ENCODE measurements at places on chromosomes 16 and 17. TPM values are rescaled to one million over a fixed set of nuclear protein-coding genes. Genes with fewer than 3 reads are reported as not detected.

The ATP2C2 gene
- 48.9 TPM for total RNA-seq

The DPEP3 gene
- not detected for total RNA-seq

GRCh38 chr16:53968454-53968853 is 264.5 kb downstream of the FTO start:
- DNase-seq = no peak

DNA sequence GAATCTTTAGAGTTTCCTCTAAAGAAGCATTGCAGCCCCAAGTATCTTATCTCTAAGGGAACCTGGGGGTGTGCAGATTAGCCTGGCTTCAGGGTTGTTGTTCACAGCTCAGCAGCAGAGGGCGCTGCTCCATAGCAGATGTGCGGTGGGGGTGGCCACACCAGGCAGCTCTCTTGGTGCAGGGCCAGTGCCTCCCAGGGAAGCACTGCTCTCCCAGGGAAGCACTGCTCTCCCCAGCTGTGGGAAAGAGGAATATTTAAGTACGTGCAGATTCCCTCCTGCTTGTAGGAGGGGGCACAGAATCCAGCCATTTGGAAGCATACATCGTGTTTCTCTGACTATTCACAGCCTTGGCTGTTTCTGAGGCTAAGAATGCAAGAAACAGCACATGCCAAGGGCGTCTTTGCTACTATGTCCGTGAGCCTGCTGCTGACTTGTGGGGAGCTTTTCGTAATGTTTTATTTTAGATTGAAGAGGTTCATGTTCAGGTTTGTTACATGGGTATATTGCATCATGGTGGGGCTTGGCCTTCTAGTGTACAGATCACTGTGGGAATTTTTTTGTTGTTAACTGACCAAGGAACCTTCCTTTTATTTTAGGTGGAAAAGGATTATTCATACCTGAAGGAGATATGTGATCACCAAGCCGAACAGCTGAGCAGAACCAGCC is 217.8 kb downstream of the SPECC1 start:
- peak; percentile 88 for DNase-seq

The SOX8 gene
- total RNA-seq = 0.81 TPM

GRCh38 chr16:18948372-18949020 is 22.3 kb upstream of the SMG1 start:
- no peak for DNase-seq

The CCL7 gene
- not detected for total RNA-seq

GRCh38 chr16:13919330-13919682 is 648 bp upstream of the ERCC4 start:
- DNase-seq = no peak

GRCh38 chr17:70661342-70662222 is 492.2 kb downstream of the KCNJ2 start:
- DNase-seq = no peak

DNA sequence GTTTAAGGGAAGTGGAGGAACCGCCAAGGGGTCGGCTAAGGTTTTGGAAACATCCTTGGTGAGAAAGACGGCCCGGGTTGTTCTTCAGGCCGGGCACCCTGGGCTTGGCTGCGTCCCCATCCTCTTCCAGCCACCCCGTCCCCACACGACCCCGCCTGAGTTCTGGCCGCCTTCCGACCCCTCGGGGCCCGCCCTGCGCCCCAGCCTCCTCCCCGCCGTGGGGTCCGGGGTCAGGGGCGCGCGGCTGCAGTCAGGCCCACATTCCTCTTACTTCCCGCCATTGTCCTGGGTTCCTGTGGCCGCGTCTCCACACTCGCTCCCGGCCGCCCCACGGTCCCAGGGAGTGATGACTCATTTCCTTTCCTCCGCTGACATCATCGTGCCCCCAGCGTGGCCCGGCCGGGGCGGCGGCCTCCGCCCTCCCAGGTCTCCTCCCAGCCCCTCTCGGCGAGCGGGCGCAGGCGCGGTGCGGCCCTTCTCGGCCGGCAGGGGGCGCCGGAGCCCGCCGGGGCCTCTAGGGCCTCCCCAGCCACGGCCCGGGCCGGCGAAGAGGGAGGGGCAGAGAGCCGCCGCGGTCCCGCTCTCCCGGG is 59.6 kb downstream of the WSB1 start:
- DNase-seq = peak; percentile 96

- DNase-seq = no peak
Measured at GRCh38 chr17:76253841-76254240, 11.3 kb upstream of the UBALD2 start.

GRCh38 chr16:74743668-74744299 is 30.8 kb downstream of the FA2H start:
- DNase-seq = peak; percentile 82

The CACNG5 gene
- not detected for total RNA-seq

The RAB11FIP3 gene
- 44.1 TPM for total RNA-seq

DNA sequence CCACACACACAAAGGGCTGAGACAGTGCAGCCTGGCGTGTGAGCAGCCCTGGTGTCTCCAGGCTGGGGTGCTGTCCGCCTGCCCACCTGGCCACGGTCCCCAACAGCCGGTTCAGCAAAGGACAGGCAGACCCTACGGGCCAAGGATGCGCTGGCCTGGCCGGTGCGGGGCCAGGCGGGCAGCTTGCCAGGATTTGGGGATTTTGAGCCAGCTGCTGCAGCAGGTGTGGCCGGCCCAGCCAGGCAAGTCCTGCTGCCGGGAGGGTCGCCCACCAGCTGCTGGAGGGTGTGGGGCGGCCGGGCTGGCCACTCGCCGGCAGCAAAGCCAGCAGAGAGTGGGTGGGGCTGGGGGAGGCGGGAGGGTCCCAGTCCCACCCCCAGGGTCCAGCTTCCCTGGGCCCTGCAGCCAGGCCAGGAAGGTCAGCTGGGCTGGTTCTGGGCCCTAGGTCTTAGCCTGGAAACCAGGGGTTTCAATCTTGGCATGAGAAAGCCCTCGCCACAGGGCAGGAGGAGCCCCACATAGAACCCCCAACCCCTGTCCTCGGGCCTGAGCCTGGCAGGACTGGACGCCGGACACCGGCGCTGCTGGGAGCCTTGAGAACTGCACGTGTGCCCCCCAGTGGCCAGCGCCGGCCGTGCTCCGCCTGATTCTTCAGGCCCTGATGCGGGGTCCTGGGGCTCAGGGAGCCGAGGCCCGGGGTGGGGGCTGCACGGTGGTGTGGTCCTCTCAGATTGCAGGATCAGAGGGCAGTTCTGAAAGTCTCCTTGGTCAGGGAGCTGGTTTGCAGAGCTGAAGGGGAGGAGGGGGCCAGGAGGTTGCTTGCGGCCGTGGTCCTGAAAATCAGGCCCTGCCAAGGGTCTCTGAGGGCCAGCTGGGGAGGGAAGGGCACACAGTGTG is 17.6 kb upstream of the SSTR5 start:
- peak; percentile 78 for DNase-seq

- no peak for DNase-seq
Measured at GRCh38 chr17:2179615-2180295, 123.8 kb downstream of the SMG6 start.

The ABCC6 gene
- total RNA-seq = 42.5 TPM

The CFAP97D1 gene
- total RNA-seq = not detected

GRCh38 chr17:31647661-31648060 is 211.4 kb downstream of the COPRS start:
- no peak for DNase-seq

The PRSS36 gene
- 3.5 TPM for total RNA-seq

GRCh38 chr16:2516391-2517240 is 2.9 kb downstream of the ATP6V0C start:
- DNase-seq = peak; percentile 75

DNA sequence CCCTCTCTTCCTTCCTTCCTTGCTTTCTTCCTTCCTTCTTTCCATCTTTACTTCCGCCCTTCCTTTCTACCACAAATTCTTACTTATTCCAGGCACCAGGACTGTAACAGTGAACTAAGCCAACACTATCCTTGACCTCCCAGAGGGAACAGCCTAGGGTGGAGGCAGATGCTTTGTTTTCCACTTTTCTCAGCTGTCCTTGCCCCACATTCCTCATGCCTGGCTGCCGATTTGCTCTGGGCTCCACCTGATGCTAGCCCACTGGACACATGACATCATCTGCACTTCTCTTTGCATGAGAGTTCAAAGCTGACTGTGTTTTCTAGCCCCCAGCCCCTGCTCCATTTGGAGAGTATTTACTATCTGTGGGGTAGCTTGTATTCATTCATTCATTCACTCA is 283.0 kb downstream of the MAF start:
- no peak for DNase-seq

DNA sequence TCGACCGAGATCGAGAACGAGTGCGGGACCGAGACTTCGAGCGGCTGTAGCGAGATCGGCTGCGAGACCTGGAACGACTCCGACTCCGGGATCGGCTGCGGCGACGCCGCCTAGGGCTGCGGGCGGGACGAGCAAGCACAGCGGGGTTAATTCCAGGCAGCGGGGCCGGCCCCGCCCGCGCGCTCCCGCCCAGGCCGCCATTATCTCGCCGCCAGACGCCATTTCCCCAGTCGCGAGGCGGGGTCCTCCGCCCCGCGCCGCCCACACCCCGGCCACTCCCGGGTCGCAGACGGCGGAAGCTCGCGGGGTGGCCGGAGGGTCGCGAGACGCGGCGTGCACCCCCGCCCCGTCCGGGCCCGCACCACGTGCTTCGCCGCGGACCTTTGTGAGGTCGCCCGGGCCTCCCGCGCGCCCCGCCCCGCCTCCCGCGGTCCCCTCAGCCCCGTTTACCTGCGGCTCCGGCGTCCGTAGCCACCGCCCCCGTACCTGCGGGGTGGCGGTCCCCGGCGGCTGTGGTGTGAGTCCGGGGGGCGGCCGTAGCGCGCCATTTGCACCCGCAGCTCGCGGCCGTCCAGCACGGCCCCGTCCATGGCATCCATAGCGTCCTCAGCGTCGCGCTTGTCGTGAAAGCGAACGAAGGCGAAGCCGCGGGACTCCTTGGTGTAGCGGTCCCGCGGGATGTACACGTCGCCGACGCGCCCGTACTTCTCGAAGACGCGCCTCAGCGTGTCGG is 616 bp downstream of the SRSF2 start:
- DNase-seq = peak; percentile 91

DNA sequence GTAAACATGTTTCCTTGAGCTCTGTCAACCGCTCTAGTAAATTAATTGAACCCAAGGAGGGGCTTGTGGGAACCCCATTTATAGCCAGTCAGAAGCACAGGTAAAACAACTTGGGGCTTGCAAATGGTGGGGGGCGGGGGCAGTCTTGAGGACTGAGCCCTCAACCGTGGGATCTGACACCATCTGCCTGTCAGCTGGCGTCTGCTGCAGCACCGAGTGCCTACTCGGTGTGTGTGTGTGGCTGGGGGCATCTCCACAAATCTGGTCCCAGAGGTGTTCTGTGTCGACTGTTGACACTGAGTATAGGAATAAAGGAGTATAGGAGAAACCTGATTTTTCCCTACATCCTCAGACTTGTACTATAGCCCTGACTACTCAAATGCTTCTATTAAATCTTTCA is 20.6 kb downstream of the CREBBP start:
- no peak for DNase-seq

DNA sequence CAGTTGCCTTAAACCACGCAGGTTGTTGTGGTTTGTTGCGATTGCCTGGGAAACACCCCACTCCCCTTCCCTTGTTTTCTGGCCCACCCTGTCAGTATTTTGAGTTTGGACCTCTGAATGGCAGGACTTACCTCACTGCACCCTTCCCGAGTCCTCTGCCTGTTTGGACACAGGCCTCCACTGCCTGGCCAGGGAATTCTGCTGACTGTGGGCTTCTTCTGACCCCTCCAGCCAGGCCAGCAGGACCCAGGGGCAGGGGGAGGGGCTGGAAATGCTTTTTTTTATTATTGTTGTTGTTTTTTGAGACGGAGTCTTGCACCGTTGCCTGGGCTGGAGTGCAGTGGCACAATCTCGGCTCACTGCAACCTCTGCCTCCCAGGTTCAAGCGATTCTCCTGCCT is 4.2 kb upstream of the MGAT5B start:
- DNase-seq = no peak

The TPSG1 gene
- total RNA-seq = 2.3 TPM

DNA sequence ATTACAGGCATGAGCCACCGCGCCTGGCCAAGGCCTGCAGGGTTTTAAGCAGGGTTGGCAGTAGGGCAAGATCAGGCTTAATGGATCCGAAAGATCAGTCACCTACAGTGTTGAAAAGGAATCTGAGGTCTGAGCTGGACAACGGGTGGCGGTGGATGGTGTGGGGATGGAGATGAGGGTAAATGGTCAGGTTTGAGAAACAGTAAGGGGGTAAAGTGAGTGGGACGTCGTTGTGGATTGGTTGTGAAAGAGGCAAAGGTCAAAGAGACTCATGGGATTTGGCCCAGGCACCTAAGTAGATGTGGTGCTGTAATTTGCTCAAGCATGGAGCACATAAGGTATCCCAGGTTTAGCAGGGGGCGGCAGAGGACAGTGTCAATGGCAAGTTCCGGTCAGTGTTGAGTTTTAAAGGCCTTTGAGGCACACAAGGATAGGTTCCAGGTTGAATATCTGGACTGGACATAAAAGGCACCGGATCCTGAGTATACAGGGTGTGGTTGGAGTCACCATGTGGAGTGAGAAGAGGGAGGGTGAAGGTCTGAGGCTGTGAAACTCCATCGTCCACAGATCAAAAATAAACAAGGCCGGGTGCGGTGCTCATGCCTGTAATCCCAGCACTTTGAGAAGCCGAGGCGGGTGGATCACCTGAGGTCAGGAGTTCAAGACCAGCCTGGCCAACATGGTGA is 1.1 kb upstream of the SLC16A5 start:
- DNase-seq = no peak

- DNase-seq = no peak
Measured at GRCh38 chr17:15999974-16000827, 577 bp downstream of the TTC19 start.

DNA sequence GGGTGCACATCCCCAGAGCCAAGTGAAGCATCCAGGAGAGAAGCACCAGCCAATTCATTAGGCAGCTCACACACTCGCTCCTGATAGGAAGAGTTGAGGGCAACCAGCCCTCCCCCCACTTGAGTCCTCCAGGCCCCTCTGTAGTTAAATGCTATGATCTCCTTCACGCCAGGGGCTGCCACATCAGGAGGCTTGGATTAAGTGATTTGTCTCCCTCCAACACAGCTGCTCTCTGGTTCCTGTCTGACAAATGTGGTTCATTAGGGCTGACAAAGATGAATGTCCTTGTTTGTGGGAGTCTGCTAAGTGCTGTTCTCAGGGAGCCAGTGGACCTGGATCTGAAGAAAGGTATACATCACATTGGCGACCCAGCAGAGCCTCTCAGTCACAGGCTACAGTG is 94.5 kb upstream of the WSCD1 start:
- DNase-seq = no peak

- DNase-seq = peak; percentile 83
Measured at GRCh38 chr17:75105126-75106080, 4.4 kb upstream of the ARMC7 start.

The PABPN1L gene
- not detected for total RNA-seq
